ENCODE measurements at places on chromosomes 2 and 18.
A peak's percentile ranks its signal among the peaks of the same experiment; 100 is the strongest.

- no peak for DNase-seq
Measured at GRCh38 chr2:66561645-66562303, 126.8 kb downstream of the MEIS1 start.

DNA sequence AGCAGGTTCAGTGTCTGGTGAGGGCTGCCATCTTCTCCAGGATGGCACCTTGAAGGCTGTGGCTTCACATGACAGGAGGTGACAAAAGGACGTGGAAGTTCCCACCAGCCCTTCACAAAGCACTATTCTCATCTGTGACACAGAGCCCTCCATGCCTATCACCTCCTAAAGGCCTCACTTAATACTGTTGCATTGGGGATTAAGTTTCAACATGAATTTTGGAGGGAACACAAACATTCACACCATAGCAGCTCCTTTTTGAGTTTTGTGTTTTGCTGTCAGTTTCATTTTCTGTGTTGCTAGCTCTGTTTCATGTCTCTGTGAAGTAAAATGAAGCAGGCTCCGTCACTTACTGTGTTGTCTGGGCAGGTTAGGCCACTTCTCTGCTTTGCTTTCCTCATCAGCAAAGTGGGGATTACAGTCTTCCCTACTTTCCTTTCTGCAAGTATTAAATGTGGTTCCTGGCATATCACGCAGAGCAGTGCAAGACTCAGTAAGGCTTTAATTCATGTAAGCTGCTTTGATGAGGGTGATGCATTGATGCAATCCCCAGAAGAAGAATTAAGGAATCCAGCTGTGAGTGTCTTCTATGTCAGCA, 31.6 kb downstream of the LIMS1 start:
- no peak for DNase-seq

DNA sequence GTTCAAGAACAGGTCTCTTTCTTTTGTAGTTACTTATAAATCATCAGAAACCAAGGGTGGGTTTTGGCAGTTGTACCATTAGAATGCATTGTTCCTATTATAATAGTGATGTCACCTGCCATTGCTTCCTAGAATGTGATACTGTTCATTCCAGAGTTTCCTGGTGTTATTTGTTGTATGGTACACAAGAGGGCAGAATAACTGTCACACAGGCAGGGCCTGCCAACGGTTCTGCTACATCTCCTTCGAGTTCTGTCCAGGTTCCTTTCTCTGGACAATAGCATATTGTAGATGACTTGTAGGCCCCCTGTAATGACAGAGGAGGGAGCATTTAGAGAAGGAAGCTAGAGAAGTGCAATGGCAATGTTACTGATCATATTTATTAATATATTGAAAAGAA, 98.3 kb downstream of the KLHL14 start:
- peak; percentile 71 for DNase-seq

- no peak for DNase-seq
Measured at GRCh38 chr2:134782792-134783191, 55.6 kb upstream of the ACMSD start.

DNA sequence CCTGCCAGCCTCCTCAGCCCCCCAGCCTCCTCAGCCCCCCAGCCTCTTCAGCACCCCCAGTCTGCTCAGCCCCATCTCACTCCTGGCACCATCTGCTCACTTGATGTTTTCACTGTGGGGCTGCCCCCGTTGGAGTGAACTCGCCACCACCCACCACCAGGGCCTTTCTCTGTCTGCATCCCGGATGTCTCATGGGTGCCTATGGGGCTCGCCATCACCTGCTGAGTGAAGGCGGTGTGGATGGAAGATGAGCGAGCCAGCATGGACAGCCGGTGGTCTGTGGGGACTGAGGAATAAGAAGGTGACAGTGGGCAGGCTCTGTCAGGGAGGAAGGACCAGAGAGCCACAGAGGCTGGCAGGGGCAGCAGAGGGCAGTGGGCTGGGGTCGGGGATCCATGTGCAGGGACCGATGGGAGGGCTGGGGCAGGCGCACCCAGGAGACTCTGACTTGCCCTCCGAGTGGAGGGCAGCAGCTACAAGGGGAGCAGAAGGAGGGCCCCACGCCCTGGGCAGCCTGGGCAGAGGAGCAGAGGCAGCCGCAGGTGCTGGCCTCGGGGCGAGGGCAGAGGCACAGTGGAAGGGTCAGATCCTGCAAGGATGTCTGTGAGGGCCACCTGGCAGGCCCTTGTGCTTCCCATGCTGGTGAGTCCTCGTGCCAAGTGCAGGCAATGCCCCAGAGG, 74.7 kb upstream of the ODC1 start:
- DNase-seq: no peak

Measured in HEK293T (cell line).